ENCODE measurements at places on chromosomes 13 and 19.

DNA sequence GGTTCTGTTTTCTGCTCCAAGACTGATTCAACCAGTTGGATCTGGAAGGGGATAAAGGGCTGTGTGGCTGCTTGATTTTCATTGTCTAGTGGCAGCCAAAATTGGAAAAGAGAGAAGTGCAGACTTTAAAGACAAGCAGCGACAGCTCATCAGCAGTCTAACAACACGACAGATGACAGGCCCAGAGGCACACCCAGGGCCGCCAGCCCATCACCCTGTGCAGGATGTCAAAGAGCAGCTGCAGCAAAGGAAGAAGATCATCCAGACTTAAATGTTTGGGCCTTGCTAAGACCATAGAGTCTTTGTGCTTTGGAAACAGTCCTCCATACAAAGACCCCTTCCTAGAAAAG is 421.0 kb upstream of the KLF12 start:
- no peak for DNase-seq

GRCh38 chr19:41774515-41774980 is 19.2 kb downstream of the CEACAM6 start:
- no peak for DNase-seq

DNA sequence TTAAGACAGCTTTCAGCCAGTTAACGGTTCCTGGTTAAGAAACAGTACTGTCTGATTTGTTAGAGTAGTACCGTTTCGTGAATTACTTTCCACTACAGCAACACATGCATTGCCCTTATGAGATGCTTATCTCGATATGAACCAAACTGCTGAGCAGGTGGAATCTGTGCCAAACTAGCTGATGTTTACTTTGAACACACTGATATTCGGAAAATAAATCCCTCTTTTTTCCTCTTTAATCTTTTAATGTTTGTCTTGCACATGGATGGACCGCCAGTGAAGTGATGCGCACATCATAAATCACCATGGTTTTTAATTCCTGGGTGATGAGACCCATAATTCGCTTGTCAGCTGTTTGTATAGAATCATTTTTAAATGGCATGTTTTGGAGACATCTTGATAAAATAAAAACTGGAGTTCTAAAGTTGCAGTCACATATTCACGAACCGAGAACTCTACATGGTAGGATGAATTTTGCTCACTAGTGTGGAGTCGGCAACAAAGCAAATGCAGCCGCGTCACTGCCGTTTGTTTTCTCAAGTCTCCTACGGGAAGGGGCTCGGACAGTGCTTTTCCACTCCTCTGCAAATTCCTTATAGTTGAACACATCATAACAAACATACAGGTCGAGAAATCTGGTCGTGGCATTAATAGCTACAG is 1.1 kb downstream of the GJA3 start:
- DNase-seq, result no peak

DNA sequence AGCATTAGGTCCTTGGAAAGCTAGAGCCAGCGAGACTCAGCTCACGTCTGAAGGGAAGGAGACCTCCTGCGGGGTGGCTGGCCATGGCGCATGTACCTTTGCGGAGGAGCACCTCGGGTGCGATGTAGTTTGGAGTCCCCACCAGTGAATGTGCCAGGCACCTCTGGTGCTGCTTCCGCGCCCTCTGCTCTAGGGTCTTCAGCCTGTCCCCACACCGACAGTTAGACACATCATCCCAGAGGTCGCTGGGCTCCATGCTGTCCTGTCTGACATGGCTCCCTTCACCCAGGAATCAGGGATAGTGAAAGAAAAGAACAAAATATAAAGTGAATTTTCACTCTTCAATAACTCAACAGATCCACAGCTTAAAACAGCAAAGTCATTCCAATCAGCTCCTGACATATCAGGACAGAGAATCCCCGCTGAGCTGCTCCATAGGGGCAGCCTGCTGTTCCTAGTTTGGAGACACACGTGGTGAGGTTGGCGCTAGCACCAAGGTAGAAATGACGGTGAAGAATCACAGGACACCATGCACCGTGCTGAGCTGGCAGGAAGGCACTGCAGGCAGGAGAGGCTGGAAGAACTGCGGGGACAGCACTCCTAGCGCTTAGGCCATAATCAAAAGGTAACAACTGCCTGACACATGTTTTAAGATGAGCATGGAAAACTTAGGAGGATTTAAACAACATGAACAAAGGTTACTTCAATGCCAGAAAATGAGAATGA is 79.0 kb upstream of the XPO4 start:
- DNase-seq, result no peak

- DNase-seq, result no peak
Observed at GRCh38 chr19:10052602-10053360, 33.3 kb upstream of the SHFL start.

DNA sequence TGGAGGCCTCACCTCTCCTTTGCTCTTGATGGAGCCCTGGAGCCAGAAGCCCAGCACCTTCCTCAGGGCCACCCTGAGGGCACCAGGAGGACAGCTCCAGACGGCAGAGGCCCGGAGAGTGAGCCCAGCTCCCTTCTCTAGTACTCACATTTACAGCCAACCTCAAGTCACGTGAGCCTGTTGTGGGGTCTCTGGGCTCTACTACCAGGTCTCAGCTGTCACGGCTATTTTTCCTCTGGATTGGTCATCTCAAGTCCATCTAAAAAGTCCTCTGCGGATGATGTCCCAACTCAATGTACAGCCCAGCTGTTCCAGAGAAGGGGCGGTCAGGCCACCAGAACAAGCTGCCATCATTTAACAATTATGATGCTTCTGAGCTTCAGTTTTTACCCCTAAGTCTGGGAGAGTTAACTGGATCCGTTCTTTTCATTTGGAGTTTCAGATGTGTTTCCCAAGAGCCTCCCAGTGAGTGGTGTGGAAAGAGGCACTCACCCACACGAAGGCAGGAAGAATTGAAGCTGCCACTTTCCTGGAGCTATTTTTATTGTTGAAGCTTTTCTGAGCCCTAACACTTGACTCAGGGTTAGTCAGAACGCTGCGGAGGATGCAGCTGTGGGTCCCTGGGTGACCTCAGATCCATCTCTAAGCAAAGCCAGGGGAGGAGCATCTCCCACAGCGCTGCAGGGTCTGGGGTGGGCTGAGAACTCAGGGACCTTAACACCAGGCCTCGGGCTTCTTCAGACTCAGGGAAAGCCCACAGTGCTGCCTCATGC is 143.5 kb upstream of the UBL3 start:
- no peak for DNase-seq

GRCh38 chr13:53220038-53220437 is 191.4 kb downstream of the OLFM4 start:
- no peak for DNase-seq

Measured in nephron progenitor cell (in vitro differentiated cells).